ENCODE measurements at places on chromosomes 2 and 18.

GRCh38 chr2:205982776-205983327 is 103.1 kb downstream of the INO80D start:
- DNase-seq: peak; percentile 4

GRCh38 chr2:229731916-229732315 is 17.6 kb upstream of the DNER start:
- DNase-seq: no peak

DNA sequence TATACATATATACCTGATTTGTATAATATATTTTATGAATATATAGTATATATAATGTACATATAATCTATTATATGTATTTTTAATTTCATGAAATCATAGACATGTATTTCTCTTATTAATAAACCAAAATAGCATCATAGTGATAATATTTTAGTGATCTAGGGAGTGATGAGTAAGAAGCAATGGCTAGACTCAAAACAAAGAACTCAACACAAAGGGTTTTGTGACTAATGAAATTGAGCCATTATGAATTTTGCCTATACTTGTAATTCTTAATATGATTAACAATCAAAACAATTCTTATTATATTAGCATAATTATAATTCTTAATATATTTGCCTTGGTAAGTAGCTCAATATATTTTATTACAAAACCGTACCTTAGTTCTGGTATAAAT is 1614.1 kb upstream of the TMEFF2 start:
- DNase-seq: no peak

DNA sequence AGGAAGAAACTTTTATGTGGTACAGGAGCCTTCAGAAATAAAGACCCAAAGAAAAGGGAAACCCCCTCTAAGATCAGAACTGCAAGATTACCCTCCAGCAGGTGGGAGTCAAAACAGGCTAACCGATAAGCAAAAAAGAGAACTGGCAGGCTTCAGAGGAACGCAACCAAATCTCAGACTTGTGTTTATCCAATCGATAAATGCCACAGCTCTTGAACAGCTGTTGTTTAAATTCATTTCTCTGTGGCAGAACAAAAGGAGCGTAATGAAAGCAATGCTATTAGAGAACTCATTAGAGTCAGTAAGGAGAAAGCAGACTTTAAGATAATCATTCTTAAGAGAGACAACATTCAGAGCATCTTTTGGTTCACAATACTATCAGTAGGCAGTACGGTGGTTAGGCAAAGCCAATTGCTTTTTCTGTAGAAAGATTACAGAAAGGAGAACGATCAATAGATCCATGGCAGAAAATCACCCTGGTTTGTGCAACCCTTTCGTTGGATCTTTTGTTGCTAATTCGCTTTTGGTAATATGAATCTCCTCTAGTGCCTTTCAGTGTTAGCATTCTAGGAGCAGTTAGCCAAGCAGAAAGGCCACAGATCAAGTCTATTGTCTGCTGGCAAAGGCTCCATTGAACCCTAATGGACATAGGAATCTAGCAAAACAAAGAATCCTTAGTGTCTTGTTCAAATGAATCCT is 476.4 kb upstream of the CHST9 start:
- DNase-seq: peak; percentile 83

GRCh38 chr18:46677611-46678010 is 20.6 kb upstream of the LOXHD1 start:
- DNase-seq: no peak

GRCh38 chr2:219401606-219402005 is 13.9 kb upstream of the DNPEP start:
- DNase-seq: no peak

GRCh38 chr2:67583185-67583584 is 186.1 kb downstream of the ETAA1 start:
- DNase-seq: no peak

GRCh38 chr2:183035954-183036669 is 2.1 kb downstream of the NCKAP1 start:
- DNase-seq: no peak

DNA sequence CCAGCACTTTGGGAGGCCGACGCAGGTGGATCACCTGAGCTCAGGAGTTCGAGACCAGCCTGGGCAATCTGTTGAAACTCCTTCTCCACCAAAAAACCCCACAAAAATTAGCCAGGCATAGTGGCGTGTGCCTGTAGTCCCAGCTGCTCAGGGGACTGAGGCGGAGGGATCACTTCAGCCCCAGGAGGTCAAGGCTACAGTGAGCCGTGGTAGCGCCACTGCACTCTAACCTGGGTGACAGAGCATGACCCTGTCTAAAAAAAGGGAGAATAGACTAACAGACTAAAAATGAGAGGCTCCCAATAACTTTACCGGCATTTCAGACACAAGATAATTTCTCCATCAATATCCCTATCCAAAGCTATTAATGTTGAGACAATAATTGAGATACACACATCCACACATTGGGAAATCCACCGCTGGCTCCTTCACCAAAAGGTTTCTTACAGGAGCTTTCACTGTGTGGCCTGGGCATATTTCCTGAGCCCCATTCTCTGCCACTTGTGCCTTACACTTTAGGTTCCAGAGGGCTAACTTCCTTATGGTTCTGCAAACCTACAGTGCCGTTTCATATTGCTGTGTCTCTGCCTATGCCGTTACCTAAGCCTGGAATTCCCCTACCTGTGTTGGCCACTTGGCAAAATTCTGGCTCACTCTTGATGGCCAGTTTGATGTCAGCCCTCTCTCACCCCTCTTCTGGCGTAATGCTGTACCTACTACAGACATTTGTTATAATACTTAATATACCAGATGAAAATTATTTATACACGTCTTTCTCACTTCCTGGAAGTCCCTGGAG is 115.8 kb upstream of the ZFP36L2 start:
- DNase-seq: no peak

- DNase-seq: peak; percentile 58
Observed at GRCh38 chr18:48675352-48675761, 136.5 kb downstream of the CTIF start.

DNA sequence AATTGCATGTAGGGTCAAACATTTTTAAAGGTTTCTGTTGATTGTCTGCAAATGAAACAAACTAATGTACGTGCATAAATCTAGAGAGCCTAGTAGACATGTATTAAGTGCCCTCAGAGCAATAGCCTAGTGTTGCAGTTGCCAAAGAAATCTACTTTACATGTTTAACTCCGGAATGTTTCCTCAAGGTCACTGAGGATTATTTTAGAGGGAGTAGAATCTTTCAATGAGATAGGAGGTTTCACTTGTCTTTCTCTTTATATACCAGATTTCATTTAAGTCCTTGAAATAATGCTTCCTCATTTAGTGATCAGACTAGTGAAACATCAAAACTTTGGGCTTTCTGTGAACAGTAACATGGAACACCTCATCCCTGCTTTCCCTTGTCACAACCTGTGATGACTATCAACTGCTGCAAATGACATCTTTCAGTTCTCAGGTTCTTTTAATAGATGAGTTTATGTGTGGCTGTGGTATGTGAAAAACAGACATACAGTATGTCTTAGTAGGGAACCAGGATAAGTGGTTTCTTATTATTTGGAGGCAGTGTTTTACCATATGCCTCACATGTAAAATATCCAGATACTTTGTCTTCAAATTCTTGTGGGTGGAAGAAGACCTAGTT is 5.5 kb downstream of the UBE2E3 start:
- no peak for DNase-seq

- DNase-seq: no peak
Observed at GRCh38 chr2:119440501-119440870, 8.8 kb downstream of the TMEM37 start.

DNA sequence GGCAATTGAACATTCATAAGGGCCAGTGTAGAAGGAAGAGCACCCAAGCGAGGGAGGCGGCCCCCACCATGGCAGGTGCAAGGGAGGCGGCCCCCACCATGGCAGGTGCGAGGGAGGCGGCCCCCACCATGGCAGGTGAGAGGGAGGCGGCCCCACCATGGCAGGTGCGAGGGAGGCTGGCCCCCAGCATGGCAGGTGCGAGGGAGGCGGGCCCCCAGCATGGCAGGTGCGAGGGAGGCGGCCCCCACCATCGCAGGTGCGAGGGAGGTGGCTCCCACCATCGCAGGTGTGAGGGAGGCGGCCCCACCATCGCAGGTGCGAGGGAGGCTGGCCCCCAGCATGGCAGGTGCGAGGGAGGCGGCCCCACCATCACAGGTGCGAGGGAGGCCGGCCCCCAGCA is 24.7 kb upstream of the GPC1 start:
- no peak for DNase-seq

DNA sequence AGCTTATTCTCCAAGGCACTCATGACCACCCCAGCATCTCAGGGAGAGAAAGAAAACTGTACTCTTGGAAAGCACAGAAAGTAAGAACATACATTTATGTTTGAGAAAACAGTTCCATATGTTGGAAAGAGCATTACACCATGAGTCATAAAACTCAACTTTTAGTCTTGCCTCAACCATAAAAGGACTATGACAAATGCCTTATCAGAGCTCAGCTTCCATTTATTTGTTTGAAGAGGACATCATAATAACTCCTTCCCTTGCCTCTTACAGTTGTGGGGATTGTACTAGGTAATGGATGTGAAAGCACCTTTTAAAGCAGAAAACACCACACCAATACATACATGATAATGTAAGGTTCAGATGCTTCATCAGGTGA is 370.8 kb downstream of the LNPK start:
- DNase-seq: no peak

DNA sequence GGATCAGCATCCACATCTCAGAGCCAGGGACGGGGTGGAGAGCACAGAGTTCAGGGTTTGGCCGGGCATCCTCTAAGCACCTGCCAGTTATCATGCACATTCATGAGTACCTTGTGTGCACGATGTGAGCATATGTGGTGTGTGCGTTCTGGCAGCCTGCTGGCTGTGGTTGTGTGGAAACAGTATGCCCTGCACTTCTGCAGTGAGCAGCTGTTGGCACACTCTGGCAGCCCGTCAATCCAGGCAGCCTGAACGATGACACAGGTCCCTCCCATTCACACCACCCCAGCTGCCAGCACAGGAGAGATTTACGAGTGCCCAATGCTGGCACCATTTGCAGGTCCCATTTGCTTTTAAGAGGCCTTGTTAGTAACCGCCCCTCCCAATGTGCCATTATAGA is 74.2 kb downstream of the CD8B2 start:
- DNase-seq: peak; percentile 98

DNA sequence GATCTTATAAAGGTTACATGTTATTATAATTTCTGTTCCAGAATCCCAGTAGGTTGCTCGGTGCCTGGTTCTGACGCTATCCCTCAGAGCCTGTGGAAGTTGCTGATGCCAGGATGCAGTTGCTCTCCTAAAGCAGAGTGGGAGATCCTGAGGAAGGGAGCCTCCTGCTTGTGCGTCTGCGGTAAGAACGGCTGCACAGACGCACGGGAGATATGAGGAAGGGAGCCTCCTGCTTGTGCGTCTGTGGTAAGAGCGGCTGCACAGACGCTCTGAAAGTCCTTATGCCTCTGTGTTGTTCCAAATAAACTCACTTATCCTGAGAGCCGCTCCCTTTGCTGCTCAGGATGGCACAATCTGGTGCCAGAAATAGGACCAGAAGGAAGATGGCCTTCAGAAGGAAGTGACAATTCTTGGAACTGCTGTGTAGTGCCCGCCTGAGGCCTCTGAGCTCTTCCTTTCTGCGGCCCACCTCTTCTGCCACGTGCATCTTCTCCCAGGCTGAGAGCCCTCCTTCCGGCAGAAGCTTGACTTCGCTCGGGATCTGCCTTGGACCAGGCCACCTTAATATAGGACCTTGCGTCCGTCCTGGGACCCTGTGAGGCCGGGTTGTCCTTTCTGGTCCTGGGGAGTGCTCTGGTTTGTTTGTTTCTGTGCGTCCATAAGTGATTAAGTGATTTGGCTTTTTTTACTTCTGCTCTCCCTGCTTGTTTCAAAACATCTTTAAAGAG is 89.5 kb downstream of the RTP5 start:
- DNase-seq: no peak

DNA sequence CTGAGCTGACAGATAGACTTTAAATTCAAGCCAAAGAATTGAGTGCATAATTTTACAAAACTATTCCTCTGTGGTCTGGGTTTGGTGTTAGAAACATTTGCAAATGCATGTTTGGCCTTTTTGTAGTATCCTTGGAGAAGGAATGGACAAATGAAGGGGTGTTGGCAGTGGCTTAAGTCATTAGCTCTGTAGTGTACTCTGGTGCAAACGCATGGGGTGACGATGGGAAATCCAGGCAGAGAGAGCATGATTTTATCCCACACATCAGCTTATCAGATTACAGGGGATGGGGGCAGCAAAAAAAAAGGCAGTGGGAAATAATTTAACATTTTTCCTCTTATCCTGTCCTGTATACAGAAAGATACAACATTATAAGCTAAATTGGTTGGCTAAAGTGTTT is 320.6 kb downstream of the ZNF516 start:
- DNase-seq: no peak

GRCh38 chr2:163808406-163808805 is 72.6 kb upstream of the FIGN start:
- DNase-seq: no peak

GRCh38 chr2:5742126-5742525 is 49.9 kb downstream of the SOX11 start:
- no peak for DNase-seq

DNA sequence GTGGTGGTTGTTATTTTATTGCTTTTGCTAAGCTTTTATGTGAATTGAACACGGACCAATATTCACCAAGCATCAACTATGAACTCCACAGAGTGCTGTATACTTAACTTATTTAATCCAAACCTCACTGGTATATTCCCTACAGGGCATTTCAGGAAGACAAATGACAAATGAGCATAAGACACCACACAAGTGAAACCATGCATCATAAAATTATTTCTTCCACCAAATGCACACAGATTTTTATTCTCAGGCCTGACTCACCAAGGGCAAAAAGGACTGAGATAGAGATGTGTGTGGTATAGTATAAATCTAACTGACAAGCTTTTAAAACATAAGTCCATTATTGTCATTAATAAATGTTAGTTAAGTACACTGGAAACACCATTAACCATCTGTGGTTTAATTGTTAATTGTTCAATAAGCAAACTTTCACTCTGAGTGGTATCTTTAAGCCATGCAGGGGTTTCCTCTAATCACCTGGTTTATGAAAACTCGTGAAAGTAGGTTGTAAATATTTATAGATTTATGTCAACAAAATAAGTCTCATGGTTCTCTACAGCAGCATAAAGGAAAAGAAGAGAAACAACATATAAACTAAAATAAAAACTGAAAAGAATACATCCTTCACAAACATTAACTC is 77.6 kb upstream of the CRIM1 start:
- DNase-seq: no peak

DNA sequence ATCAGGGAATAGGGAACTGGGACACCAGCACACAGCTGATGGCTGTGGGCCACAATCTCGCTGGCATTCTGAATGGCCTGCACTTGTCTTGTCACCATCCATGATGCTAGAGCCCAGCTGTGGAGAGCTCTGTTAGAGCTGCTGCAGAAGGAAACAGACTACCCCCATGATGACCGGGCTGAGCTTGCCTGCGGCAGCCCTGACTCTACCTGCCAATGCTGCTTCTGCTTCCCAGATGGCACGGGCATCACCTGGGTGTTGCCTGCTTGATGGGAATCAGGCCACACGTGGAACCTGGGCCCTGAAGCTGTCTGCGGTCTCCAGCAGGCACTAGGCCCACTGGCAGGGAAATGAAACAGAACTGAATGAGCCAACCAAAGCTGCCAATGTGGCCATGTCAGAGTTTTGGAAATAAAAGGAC is 11.2 kb upstream of the DAW1 start:
- no peak for DNase-seq

GRCh38 chr2:211328126-211328525 is 771.7 kb downstream of the CPS1 start:
- DNase-seq: no peak

Measured in NCI-H2171 treated with DMSO at 0.1 percent for 48 hours (cell line).